Endothelial cell of coronary artery (primary cell): ENCODE measurements at places on chromosomes 3 and 15. TPM values are rescaled to one million over a fixed set of nuclear protein-coding genes. Genes with fewer than 3 reads are reported as not detected.

TMEM45A gene
- 2.8 and 13.7 TPM in 2 replicates for total RNA-seq

SH2D7 gene
- total RNA-seq, result not detected in 2 replicates

UBAP1L gene
- total RNA-seq, result 0.90 and 1.9 TPM in 2 replicates

RTP3 gene
- total RNA-seq, result not detected in 2 replicates

CHL1 gene
- total RNA-seq, result not detected in 2 replicates

GPR160 gene
- 0.54 and 2.7 TPM in 2 replicates for total RNA-seq

SSUH2 gene
- total RNA-seq, result under 0.01 TPM in 1 of 2 replicates, not detected in the other

CPN2 gene
- not detected in 2 replicates for total RNA-seq

FBXO40 gene
- total RNA-seq, result not detected in 2 replicates

SOX2 gene
- not detected in 2 replicates for total RNA-seq

ZNF385D gene
- total RNA-seq, result 0.27 and 0.38 TPM in 2 replicates

HGD gene
- total RNA-seq, result 0.27 TPM in 1 of 2 replicates, not detected in the other

RTP4 gene
- total RNA-seq, result 0.18 and 0.19 TPM in 2 replicates

SELENOT gene
- total RNA-seq, result 98.5 and 137 TPM in 2 replicates

RPP25 gene
- total RNA-seq, result 6.1 and 7.7 TPM in 2 replicates

NPAP1 gene
- total RNA-seq, result not detected in 2 replicates

ZBTB20 gene
- total RNA-seq, result 6.5 and 11.1 TPM in 2 replicates

USP50 gene
- total RNA-seq, result 0.09 TPM in 1 of 2 replicates, not detected in the other

PIK3CA gene
- total RNA-seq, result 29.5 and 31.3 TPM in 2 replicates

ARPC4 gene
- total RNA-seq, result 266 and 345 TPM in 2 replicates

KLHL40 gene
- not detected in 2 replicates for total RNA-seq

SNX4 gene
- total RNA-seq, result 37.4 and 45.4 TPM in 2 replicates

FES gene
- total RNA-seq, result 52.8 and 70.5 TPM in 2 replicates

TM4SF4 gene
- not detected in 2 replicates for total RNA-seq

FOXB1 gene
- total RNA-seq, result not detected in 2 replicates

SPATA12 gene
- 0.09 and 0.18 TPM in 2 replicates for total RNA-seq

CTDSPL gene
- 22.4 and 29.7 TPM in 2 replicates for total RNA-seq

CCR9 gene
- not detected in 2 replicates for total RNA-seq

APOD gene
- 2.2 and 7.8 TPM in 2 replicates for total RNA-seq

CCDC80 gene
- 11.5 and 46.8 TPM in 2 replicates for total RNA-seq

RAD51 gene
- 3.7 and 7.6 TPM in 2 replicates for total RNA-seq

LRRC3B gene
- not detected in 2 replicates for total RNA-seq
